ENCODE measurements at places on chromosomes 4 and X. TPM values are rescaled to one million over a fixed set of nuclear protein-coding genes. Genes with fewer than 3 reads are reported as not detected.

DNA sequence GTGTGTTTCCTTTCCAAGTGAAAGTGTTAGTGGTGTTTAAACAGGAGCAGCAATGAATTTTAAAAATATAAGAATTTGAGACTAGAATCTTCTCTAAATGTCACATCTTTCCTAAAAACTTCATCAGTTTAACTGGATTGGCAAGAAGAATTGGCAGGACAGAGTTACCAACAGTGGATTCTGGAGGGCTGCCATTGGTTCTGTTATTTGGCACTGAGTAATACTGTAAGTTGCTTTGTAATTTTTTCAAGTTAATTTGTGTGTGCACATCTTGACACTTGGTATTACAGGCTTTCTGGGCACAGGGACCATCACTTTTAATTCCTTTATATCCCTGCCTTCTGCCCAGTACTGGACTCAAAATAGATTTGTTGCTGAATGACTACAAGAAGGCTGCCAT is 4.5 kb upstream of the GPRIN3 start:
- no peak for DNase-seq

DNA sequence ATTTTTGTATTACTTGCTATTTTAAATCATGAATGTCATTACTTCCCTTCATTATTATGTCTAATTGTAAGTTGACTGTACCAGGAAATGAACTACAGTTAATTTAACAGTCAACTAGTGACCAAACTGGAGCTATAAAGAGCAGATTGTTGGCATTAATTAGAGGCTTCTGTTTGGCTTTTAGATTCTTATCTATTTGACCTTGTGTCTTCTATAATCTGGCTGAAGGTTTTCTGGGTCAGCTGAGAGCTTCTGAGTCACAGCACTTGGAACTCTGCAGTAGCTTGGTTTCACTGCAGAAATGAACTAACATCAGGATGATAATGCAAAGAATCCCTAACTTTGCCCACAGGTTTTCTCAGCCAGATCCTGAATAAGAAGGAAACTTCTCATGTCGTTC is 169.2 kb upstream of the LEF1 start:
- no peak for DNase-seq

RAI2 gene
- 2.1 TPM for total RNA-seq

GRCh38 chr4:72073816-72074215 is 42.0 kb downstream of the NPFFR2 start:
- DNase-seq: no peak

DNA sequence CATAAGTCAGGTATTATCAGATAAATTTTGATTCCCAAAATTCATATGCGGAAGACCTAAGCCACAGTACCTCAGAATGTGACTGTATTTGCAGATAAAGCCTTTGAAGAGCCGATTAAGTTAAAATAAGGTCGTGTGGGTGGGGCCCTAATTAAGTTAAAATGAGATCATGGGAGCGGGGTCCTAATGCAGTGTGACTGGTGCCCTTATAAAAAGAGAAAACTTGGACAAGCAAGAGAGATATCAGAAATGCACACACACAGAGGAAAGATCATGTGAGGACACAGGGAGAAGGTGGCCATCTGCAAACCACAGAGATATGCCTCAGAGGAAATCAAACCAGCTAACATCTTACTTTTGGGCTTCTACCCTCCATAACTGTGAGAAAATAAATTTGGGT is 236.1 kb downstream of the FBXO8 start:
- no peak for DNase-seq

DNA sequence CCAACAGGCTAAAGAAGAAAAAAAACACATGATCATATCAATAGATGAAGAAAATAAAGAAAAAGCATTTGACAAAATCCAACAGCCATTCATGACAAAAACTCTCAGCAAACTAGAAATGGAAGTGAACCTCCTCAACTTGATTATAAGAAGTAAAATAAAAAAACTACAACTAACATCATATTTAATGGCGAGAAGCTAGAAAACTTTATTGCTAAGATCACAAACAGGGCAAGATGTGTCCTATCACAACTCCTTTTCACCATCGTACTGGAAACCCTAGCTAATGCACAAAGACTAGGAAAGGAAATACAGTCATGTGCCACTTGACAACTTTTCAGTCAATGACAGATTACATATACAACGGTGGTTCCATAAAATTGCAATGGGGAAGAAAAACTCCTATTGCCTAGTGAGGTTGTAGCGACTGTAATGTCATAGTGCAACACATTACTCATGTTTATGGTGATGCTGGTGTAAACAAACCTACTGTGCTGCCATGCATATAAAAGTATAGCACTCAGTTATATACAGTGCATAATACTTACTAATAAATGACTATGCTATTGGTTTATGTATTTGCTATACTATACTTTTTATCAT is 12.1 kb upstream of the MANBA start:
- DNase-seq: no peak

DNA sequence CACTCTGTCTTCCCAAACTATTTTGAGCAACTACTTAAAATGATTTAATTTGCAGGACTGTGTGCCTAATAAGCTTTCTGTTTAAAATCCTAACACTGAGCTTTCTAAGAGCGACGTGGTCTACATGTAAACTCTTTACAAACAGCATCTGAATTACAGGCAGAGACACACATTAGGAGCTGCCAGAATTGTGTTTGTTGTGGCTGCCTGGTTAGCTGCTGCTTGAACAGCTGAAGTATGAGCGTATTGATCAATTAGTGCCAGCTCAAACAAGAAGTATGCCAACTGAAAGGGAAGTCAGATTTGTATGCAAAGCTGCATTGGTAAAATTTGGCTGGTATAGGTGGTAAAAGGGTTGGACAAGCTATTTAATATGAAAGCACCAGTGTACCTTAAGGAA is 384.4 kb downstream of the PCDH7 start:
- DNase-seq: no peak

- DNase-seq: no peak
Measured at GRCh38 chrX:129908636-129909035, 2.7 kb downstream of the UTP14A start.

COPS4 gene
- total RNA-seq: 10.6 TPM

SPANXA1 gene
- total RNA-seq: not detected

- no peak for DNase-seq
Measured at GRCh38 chr4:180618396-180618795, 1624.8 kb upstream of the TENM3 start.

CAMK2D gene
- 19.3 TPM for total RNA-seq

AFF2 gene
- 0.13 TPM for total RNA-seq

FHIP1A gene
- total RNA-seq: 4.0 TPM

BMX gene
- total RNA-seq: 0.78 TPM

GRCh38 chr4:39655211-39655610 is 16.5 kb upstream of the SMIM14 start:
- DNase-seq: no peak

DNA sequence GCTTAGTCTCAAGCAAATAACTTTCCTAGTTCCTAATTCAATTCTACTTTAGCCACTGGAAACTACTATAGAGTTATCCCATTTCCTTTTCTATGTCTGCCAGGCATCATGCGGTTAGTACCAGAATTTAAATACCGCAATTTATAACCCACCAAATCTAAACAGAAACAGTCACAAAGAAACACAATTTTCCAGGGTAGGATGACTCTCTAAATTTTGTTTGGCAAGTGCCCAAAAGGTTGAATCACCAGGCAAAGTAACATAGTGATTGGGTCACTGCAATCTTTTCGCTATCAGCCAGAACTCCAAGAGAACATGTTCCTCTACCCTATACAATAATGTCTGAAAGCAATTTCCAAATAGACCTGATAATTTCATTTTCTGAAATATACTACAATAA is 240.2 kb upstream of the GRIA3 start:
- DNase-seq: no peak

DNA sequence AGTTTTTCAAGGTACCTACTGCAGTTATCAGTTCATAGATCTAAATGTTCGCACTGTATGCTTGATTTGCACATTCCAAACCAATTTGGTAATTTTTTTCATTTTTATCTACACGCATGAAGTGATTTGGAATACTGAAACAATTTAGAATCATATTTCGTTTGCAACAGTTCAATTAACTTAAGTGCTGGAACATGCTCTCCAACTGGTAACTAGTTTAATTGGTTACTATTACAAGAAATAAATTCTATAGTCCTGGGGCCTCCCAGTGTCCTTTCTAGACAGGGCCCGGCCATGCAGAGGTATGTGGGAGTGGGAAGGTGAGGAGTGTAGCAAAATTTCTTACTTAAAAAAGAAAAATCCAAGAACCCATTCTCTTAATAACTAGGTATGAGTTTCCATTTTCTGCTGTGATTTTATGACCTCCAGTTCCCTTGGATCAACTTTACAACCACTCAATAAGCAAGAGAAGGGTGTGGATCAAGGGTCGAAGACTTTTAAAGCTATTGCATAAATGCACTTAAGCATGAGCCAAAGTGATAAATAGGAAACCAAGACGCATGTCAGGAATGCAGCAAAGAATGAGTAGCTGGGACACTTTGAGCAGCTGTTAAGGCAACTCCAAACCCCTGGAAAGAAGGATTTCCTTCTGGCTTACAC is 106.9 kb downstream of the PPARGC1A start:
- no peak for DNase-seq

GRCh38 chr4:186840222-186840701 is 116.6 kb upstream of the FAT1 start:
- DNase-seq: no peak

GRCh38 chr4:10041036-10041435 is 19.7 kb upstream of the SLC2A9 start:
- peak; percentile 14 for DNase-seq

F8 gene
- total RNA-seq: 22.6 TPM

CORIN gene
- 0.20 TPM for total RNA-seq

TMPRSS11D gene
- total RNA-seq: not detected

DNA sequence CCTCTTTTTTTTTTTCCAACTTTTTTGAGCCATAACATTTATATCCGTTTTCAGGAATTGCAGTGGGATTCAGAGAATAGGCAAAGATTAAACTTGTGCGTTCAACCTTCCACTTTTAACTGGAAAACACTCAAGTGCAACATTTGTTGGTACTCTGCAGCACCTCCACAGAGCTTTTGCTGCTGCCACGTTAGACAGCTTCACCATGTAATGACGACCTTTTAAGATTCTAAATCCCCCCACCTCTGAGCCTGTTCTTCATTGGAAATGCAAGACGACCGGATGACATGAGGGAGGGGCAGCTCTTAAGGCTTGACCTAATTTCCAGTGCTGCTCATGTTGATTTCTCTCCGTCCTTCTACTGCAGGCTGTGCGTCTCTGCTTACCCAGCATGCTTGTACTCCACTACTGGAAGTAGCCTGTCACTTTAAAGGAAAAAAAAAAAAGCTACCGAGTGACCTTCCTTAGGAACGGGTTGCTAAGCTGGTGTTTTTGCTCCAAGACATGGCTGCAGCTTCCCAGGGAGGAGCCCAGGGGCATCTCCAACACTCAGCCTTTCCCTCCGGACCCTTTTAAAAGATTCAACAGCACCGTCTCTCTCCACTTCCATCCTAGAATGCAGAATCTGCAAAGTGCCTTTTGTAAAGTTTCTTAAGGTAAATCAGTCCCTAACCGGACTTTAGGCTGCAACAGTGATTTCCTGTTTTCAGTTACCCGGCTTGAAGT is at the start of gene CC2D2A:
Gene CC2D2A, plus strand, starts transcription at position 481 of the 726 bp plus-strand sequence. CDS start 6,051 bp downstream, outside the sequence.
- no peak for DNase-seq

DNA sequence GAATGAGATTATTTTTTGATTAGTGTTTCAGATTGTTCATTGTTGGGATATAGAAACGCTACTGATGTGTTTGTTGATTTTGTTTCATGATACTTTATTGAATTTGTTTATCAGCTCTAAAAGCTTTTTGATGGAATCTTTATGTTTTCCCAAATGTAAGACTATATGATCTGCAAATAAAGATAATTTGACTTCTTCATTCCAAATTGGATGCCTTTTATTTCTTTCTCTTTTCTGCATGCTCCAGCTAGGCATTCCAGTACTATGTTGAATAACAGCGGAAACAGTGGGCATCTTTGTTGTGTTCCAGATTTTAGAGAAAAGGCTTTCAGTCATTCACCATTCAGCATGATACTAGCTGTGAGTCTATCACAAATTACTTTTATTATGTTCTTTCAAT is 21.8 kb downstream of the SPANXN4 start:
- DNase-seq: no peak

- DNase-seq: no peak
Measured at GRCh38 chr4:40462326-40462725, 127.2 kb downstream of the CHRNA9 start.

DNA sequence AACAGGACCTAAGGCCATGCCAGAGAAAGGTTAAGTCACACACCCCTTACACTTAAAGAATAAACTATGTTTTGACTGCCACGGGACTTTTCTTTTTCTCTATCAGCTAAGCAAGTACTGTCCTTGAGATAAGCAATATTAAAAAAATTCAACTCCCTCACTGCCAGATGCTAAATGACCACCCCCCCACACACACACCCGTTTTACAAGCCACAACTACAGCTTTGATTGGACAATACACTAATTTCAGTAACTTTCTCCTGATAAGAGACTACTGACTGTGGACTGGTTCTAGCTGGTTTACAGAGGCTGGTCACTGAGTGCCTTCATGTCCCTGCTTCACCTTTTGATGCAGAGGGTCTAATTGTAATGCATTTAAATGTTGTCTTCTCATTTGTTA is 63.9 kb upstream of the HOPX start:
- DNase-seq: no peak

DMD gene
- 32.2 TPM for total RNA-seq

DNA sequence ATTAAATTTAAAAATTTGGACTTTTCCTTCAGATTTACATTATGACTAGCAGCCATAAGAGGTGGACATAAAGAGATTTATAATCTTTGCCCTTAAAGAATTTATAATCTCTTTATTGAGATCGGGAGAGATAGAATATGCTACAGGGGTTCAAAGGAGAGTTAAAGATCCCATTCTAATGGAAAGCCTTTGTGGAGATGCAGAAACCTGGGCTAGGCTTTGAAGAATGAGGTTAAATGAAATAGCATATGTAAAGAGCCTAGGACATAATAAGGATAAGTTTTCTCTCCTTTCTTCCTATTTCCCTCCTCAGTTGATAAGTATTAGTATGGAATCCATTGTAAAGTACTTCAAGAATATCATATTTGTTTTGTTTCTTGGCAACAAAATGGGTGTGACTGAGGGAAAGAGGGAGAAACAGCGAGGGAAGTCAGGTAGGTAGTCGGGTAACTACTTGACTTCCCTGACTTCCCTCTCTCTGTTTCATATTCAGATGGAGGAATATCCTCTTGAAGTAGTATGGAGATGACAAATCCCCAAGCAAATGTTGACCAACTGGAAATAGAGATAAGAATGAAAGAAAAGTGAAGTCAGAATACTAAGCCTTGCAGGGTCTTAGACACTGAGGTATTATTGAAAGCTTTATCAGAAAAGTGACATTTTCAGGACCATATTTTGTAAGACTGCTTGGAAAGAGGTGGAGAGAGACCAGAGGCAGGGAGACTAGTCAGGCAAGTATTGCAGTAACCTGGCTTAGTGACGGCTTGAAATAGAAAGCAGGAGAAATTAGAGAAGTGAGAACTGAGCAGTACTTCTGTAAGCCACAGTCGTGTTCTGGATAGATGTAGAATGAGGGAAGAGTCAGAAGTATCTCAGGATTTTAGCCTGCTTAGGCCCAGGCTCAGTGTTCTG is 82.9 kb downstream of the PDLIM5 start:
- DNase-seq: no peak

GRCh38 chr4:911221-911751 is 20.8 kb downstream of the GAK start:
- DNase-seq: no peak

DRD5 gene
- not detected for total RNA-seq

GRCh38 chrX:17550011-17550410 is 175.0 kb downstream of the NHS start:
- no peak for DNase-seq

C4orf50 gene
- not detected for total RNA-seq

MAGEA11 gene
- total RNA-seq: not detected

CFI gene
- total RNA-seq: 426 TPM
